ENCODE measurements at places on chromosomes 11 and 22.

DNA sequence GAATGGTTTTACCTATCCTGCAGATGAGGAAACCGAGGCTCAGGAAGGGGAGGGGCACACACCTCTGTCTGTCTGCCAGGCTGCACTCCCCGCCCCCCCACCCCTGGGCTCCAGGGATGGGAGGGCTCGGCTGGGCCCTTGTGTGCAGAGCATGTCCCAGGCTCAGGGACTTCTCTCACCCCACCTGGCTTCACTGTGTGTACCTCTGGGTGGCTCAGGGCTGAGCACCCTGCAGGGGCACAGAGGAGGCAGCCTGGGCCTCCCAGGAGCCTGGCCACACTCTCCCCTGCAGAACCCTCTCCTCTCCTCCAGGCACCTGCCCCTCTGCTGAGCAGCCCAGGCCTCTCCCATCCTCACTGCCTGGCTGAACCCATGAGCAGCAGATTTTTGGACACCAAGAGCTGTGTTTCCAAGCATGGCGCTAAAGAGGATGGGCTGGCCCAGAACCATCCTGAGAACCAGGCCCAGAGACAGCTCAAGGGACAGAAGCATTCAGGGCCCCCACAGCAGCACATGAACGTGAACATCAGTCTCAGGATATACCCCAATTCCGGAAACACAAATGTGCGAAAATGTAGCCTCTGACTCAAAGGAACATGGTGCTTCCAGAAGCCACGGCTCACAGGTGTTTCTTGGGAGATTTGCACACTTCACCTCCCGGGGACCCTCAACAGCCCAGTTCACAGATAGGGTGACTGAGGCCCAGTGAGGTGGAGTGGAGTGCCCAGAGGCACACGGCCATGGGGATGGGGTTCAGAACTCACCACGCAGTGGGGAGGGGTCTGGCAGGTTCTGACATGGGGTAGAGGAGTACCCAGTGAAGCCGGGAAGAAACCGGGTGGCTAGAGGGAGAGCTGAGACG lies 10.5 kb downstream of the EMID1 start:
- no peak for DNase-seq

DNA sequence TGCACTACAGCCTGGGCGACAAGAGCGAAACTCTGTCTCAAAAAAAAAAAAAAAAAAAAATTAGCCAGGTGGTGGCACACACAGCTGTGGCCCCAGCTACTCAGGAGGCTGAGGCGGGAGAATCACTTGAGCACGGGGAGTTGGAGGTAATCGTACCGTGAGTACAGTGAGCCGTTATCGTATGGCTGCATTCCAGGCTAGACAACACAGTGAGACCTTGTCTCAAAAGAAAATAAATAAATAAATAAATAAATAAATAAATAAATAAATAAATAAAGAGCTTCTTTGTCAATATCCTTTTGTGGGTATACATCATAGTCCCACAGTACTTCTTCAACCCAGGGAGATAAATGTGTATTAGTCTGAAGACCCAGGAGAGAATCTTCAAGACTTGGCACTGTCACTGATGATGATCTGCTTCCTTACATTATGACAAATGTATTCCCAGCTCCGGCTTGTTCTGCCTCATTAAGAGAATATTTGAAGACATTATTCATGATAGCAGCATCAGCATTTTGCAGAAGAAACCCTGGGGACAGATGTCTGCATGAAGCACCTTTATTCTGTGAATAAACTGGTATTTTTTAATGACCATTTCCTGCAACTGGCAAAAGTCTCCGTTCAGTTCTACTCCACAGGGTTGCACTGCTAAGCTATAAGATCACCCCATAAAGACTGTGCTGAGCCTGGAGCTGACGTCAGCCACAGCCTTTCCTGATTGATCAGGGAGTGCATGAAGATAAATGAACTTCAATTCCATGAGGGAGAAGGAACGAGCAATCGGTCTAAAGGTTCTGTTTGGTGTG lies 1.6 kb upstream of the ACY3 start:
- DNase-seq, result no peak

GRCh38 chr22:24995649-24996180 lies 43.2 kb downstream of the KIAA1671 start:
- DNase-seq, result no peak

- no peak for DNase-seq
Observed at GRCh38 chr11:116641561-116642045, 131.2 kb downstream of the BUD13 start.

DNA sequence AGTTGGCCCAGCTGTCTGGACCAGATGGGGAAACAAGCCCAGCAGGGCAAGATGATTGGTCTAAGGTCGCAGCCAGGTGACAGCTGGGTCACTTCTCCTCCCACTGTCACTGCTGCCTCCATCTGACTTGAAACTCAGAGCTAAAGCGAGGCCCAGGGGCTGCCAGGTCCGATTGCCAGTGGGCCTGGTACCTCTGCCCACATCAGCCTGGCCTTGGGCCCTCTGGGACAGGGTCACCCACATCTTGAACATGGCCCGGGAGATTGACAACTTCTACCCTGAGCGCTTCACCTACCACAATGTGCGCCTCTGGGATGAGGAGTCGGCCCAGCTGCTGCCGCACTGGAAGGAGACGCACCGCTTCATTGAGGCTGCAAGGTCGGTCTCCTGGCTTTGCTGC lies 5.8 kb downstream of the SSH3 start:
- DNase-seq, result no peak

DNA sequence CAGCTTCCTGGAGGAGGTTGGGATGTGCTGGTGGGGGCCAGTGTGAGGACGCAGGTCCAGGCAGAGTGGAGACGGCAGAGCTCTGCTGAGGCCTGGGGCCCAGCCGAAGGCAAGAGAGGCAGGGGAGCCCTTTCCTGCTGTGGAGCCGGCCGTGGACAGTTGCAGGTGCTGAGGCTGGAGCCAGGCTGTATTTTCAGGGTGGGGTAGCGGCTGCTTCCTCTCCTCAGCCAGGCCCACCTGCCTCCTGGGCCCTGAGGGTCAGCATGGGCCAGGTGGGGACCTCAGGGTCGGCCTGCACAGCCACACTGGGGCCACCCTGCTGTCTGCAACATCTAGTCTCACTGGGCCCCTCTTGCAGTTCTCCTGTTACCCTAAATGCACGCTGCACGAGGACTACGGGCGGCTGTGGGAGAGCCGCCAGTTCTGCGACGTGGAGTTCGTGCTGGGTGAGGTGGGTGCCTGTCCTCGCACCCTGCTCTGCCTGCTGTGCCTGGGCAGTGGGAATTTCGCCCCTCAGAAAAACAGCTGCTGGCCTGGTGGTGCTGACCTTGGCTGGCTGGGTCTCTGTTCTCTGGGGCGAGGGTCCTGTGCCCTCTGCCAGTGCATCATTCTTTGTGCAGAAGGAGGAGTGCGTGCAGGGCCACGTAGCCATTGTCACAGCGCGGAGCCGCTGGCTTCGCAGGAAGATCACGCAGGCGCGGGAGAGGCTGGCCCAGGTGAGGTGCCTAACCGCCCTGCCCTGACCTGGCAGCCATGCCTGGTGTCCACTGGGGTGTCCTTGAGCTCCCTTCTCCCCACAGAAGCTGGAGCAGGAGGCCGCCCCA lies 8.4 kb downstream of the THAP7 start:
- DNase-seq, result no peak

DNA sequence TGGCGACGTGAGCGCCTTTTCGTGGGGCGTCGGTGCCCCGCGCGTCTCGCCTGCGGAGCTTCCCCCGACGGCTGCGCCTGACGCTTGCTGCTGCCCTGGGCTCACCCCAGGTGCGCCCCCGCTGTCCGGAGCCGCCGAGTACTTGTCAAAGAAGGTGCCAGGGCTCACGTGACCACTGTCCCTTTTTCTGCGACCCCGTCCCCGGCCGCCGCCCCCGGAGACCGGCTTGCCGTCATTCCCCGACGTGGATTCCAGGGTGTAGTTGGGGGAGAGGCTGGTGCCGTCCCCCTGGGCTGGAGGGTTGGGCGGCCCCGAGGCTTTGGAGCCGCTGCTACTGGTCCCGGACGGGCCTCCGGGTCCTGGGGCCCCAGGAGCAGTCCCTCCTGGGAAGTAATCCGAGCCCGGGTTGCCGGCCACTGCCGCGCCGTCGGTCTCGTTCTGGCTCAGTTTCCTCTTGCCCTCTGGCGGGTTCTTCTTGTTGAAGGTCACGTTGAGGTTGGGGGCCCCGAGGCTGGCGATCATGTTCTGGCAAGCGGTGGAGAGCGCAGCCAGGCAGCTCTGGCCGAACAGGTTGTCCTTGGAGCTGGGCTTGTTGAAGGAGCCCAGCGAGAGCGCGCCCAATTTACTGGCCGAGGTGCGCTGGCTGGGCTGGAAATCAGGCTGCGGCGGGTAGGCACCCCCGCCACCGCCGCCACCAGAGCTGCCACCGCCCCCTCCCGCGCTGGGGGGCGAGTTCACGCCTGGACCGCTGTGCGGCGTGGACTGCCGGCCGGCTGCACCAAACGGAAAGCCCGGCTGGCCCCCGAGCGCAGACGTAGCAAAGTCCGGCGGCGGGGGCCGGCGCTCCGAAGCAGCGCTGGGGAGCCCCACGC lies 3.8 kb downstream of the MN1 start:
- no peak for DNase-seq

- DNase-seq, result no peak
Observed at GRCh38 chr11:78048561-78048960, 15.1 kb upstream of the THRSP start.

GRCh38 chr22:45816776-45817175 lies 145.1 kb downstream of the ATXN10 start:
- no peak for DNase-seq

GRCh38 chr11:96187822-96188221 lies 155.2 kb downstream of the MAML2 start:
- DNase-seq, result no peak

GRCh38 chr11:129929721-129930120 lies 34.3 kb upstream of the NFRKB start:
- DNase-seq, result no peak

DNA sequence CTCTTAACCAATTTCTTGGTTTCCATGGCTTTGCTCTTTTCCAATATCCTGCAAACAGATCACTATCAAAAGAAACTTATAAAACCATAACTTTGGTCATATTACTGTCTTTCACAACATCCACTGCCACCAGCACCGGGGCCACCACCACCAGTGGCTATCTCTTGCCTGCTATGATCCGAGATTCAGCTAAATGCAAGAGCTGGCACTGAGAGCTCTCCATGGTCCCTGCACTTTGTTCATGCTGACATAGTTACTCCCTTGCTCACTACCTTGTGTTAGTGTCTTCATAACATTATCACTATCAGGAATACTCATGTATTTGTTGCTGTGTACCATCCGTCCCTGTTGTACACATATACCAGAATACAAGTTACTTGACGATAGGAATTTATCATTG lies 299.0 kb downstream of the ETS1 start:
- DNase-seq, result no peak

DNA sequence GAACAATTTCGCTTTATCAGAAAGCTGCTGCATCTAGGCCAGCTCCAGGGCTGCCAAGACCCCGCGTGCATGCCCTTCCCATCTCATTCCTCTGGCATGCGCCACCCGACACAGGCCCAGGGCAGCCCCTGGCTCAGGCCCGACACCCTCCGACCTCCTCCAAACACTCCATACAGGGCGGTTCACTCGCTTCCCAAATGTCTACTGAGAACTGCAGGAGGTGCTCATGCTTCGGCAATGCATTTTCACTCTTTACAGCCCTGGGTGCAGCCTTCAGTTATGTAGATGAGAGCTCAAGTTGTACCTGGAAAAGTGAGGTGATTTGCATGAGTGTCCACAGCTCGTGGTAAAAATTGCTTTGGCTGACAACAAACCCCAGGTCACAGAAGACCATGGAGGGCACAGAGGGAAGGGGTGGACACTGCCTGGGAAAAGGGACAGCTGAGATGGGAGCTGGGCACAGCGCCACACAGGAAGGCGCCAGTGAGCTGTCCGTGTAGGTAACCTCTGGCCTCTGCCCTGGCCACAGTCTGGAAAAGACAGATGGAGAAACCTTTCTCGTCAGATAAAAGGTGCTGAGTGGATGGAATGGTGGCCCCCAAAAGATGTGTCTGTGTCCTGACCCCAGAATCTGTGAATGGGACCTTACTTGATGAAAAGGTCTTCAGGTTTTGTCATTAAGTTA lies 1351.9 kb downstream of the BRD1 start:
- no peak for DNase-seq

GRCh38 chr11:46611526-46612304 lies 5.3 kb downstream of the HARBI1 start:
- no peak for DNase-seq

- no peak for DNase-seq
Observed at GRCh38 chr11:117868088-117868487, 8.4 kb downstream of the FXYD6 start.

- DNase-seq, result no peak
Observed at GRCh38 chr22:50045211-50046018, 12.7 kb downstream of the TTLL8 start.

DNA sequence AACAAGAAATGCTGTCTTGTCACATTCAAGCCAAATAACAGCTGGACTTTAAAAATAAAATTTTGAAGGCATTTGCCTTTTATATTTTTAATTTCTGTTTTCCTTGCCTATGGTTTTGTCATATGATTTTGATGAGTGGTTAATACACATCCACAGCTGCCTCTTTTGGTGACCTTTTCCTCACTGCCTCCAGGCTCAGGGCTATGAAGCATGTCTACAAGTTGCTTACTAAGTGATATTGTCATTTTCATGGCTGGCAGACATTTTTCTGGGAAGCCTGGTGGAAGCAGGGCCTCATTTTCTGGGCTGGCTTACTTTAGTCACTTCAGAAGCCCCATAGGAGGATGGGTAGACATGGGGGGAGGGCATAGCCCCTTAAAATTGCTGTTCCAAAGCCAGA lies 344.9 kb downstream of the SOX6 start:
- no peak for DNase-seq

- no peak for DNase-seq
Observed at GRCh38 chr11:1791912-1792311, 28.2 kb upstream of the CTSD start.

- no peak for DNase-seq
Observed at GRCh38 chr11:3985631-3986030, 109.0 kb upstream of the RRM1 start.

DNA sequence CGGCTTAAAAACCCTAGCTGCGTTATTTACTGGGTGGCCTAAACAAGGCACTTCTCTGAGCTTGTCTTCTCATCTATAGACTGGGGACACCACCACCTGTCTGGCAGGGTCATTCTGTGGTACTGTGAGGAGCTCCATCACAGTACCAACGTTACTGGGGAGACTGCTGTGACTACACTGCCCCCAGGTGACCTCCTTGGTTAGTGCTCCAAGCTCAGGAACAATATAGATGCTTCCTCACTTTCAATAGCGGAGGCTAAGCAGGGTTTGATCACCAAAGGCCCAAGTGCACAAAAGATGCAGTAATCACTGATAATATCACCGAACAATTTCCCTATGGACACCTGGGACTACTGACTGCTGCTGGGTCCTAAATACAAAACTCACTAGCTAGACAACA lies 18.8 kb downstream of the PRPF19 start:
- DNase-seq, result no peak

- no peak for DNase-seq
Observed at GRCh38 chr11:20621679-20622078, 22.3 kb downstream of the SLC6A5 start.

DNA sequence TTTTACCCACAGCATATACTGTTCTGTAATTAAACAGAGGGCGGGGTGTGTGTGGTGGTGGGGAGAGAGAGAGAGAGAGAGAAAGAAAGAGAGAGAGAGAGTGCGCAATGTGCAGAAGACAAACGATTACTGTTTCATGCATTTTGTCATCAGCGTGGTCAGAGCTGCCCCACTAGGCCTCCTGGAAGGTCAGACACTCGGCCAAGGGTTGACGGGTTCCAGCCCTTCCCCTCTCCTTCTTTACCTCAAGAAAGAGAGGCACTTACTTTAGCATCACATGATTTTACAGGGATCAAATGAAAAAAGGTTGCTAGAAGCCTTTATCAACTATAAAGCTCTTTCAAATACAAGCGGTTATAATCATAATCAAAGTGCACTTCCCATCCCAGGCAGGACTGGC lies 269.2 kb upstream of the SORL1-AS1 start:
- DNase-seq, result no peak

GRCh38 chr11:6203327-6203726 lies 2.0 kb upstream of the C11orf42 start:
- DNase-seq, result no peak
